ENCODE measurements at places on chromosomes 1 and 21.

GRCh38 chr1:161379071-161379470 lies 11.4 kb upstream of the CFAP126 start:
- DNase-seq = no peak

DNA sequence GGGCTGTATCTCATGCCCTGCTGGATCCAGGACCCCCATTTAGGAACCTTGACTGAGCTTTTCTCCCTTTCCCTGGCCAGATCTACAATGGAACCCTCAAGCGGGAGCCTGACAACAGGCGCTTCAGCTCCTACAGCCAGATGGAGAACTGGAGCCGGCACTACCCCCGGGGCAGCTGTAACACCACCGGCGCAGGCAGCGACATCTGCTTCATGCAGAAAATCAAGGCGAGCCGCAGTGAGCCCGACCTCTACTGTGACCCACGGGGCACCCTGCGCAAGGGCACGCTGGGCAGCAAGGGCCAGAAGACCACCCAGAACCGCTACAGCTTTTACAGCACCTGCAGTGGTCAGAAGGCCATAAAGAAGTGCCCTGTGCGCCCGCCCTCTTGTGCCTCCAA lies 29.8 kb downstream of the PKP1 start:
- DNase-seq = no peak

DNA sequence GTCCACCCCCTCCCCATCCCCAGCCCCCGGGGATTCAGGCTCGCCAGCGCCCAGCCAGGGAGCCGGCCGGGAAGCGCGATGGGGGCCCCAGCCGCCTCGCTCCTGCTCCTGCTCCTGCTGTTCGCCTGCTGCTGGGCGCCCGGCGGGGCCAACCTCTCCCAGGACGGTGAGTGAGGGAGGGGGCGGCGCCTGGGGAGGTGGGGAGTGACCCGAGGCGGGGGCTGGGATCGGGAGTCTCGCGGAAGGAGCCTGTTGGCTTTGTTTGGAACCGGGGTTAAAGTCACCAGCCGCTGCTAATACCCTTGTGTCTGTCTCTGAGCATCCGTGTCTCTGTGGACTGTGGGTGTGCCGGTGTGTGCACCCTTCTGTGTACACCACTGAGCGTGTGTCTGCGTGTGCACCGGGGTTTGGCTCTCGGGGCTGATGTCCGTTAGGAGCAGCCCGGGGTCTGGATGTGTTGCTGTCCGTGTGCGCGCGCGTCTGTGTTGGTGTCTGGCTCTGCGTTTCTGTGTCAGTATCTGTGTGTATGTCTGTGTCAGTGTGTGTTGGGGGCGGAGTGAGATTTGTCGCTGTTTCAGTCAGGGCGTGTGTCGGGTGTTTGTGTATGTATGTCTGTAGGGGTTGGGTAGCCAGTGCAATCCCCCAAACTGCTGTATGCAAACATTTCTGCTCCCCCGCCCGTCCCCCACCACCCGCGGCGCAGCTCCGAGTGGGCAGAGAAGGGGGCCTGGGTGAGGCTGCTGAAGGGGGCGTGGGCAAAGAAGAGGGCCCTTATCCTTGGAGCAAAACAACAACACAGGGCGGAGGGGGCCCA lies 480 bp downstream of the CADM3 start:
- peak; percentile 24 for DNase-seq

DNA sequence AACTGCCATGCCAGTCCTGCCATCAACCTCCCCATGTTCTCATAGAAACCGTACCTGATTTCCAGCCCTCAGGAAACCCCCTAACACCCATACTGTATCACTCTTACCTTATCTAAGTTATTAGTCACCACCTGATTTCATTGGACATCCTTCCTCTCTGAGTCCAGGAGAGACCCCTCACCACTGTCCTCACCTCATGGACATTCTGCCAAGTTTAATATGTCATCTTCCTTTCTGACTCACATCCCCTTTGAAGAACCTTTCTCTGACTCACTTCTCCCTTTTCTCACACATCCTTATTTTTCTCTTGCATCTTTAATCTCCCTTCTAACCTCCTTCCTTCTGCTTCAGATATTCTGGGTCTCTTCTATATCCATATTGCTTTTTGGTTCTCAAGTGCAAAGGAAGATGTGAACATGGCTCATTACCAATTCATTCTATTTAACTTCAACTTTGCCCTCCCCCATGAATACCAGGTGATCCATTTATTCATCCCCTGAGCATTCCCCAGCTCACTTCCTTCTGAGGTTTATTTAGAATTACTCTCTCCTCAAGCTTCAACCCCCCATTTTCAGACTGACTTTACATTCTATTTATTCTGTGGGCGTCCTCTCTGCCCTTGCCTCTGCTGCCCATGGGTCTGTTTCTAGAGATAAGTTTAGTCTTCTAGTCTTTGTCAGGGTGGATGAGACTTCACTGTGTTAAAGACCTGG lies 206.8 kb upstream of the ESRRG start:
- DNase-seq = peak; percentile 6

DNA sequence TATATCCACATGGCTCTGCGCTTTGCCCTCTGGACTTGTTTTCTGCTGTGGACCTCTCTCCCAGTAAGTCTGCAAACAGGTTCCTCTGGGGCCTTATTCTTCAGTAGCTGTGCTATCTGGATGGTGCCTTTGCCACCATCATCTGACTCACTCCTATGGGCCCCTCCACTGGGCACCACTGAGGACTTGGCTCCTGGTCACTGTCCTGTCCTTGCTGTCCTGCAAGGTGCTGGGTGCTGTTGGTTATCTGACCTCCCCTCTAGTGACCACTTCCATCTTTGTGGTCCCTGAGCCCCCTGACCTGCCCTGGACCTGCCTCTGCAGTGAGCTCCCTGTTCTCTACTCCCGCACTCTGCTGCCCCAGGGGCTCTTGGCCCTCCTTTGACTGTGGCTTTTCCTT lies 6.7 kb downstream of the CNIH3 start:
- no peak for DNase-seq
